ENCODE measurements at places on chromosomes 2 and 18.
A peak's percentile ranks its signal among the peaks of the same experiment; 100 is the strongest.

- no peak for DNase-seq
Observed at GRCh38 chr2:64906853-64907536, 82.2 kb upstream of the SLC1A4 start.

- no peak for DNase-seq
Observed at GRCh38 chr18:74525741-74526140, 8.6 kb upstream of the CNDP1 start.

- no peak for DNase-seq
Observed at GRCh38 chr2:240179186-240179815, 38.8 kb upstream of the OTOS start.

GRCh38 chr2:58834404-58834803 is 593.3 kb upstream of the FANCL start:
- peak; percentile 79 for DNase-seq

- no peak for DNase-seq
Observed at GRCh38 chr2:191627518-191627917, 50.4 kb upstream of the NABP1 start.
